ENCODE measurements at places on chromosomes 2 and 18.
A peak's percentile ranks its signal among the peaks of the same experiment; 100 is the strongest.

DNA sequence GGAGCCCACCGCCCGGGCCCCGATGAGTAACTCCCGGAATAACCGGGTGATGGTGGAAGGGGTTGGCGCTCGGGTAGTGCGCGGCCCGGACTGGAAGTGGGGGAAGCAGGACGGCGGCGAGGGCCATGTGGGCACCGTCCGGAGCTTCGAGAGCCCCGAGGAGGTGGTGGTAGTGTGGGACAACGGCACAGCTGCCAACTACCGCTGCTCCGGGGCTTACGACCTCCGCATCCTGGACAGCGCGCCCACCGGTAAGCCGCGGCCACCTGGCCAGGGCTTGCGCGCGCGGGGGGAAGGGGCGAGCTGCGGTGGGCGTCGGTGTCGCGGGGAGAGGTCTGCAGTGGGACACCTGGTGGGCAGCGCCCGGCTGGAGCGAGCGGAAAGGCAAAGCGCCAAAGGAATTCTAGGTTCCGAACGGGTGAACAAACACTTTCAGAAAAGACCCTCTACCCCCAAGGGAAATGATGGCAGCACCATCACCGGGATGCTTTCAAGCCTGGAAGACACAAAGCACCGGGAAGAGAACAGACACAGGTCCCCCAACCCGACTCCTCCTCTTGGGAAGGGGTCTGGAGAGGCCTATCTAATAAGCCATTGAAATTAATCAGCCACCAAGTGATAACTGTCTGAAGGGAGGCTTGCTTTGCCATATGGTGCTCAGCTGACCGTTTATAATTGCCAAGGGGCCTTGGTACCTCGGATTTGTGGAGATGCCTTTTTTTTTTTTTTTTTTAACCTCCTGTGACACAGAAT lies 1.1 kb downstream of the MIB1 start:
- DNase-seq, result peak; percentile 18

- DNase-seq, result no peak
Measured at GRCh38 chr2:20470211-20470610, 23.3 kb downstream of the RHOB start.

DNA sequence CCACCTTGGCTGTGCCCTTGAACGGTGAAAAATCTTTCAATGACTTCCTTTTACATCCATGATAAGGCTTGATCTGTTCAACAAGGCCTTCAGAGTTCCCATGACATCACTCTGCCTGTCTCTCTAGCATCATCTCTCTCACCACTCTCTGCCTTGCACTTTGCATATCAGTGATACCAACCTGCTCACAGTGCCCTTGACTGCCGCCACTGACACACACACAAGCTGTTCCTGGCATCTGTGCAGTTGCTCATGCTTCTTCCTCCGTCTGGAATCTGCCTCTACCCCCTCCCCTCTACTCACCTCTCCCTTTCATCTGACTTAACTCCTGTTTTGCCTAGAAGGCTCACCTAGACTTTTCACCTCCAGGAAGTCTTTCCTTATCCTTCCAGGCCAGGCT lies 79.1 kb upstream of the SEC11C start:
- no peak for DNase-seq

- DNase-seq, result no peak
Measured at GRCh38 chr18:41644466-41644865, 310.6 kb upstream of the PIK3C3 start.

- no peak for DNase-seq
Measured at GRCh38 chr18:3931542-3932112, 481.7 kb downstream of the TGIF1 start.

DNA sequence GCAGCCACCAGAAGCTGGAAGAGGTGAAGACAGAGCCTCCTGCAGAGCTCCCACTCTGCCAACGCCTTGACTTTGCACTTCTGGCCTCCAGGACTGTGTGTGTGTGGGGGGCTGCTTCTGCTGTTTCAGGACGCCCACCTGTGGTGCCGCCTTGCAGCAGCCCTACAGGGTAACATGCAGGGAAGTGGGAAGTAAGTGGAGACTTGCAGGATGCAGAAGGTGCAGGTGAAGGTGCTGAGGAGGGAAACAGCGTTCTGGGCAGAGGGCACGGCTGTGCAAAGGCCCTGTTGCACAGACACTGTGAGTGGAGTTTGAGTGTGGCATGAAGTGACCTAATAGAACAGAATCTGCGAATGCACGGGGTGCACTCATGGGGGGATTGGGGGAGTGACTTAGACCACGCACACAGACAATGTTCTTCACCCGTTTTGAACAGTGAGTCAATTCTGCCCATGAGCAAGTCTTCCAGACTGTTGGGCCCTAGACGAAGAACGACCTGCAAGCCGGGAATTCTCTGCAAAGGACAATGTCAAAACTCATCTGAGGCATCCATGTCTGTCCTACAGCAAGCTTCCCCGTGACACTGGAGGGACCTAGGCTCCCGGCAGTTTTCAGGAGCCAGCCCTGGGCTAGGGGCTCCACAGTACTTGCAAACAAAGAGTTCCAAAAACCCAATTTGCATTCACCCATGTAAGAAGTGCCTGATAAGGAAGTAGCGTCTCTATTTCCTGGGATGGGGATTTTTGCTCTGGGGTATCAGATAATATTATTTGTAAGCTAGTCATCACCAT lies 19.0 kb downstream of the MBP start:
- DNase-seq, result no peak

- DNase-seq, result no peak
Measured at GRCh38 chr2:16617282-16618266, 48.1 kb downstream of the CYRIA start.

DNA sequence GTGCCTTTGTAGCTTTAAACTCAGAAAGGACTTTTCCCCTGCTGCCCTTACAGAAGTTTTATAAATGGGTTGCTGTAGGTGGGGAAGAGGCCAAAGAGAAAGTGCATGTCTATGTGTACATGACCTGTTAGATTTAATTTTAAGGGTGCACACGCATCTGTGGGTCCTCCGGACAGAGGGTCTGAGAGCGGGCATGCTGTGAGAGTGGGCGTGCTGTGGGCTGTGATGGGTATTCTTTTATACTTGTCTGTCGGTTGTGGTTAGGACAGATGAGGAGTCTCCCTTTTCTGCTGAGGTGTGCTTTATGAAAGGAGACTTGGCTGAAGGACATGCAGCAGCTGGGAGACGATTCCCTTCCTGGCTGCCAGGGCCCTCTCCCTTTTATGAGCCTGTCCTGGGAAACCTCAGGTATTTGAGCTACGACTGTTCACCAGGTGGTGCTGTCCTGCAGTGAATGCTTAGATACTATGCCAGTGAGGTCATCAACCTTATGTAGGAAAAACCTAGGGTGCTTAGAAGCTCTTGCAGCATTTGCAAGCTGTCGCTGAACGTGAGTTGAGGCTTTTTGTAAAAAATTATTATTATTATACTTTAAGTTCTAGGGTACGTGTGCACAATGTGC lies 67.5 kb downstream of the TANC1 start:
- peak; percentile 4 for DNase-seq

DNA sequence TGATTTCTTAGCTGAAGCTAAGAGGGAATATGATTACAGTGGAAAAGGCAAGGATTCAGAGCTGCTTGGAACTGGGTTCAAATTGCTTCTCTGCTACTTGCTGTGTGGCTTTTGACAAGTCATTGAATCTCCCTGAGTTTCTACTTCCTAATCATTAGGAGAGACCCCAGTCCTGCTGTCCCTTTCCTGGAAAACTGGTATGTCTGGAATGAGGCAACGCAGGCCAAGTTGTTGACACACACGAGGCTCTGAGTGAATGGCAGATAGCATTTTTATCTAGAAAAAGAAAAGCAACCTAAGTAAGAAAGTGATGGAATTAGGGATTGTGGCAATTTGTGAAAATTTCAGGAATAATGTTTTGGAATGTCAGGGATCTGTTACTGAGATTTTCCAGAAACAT lies 123.6 kb downstream of the LPIN1 start:
- DNase-seq, result no peak
